ENCODE measurements at places on chromosomes 5 and 9.

DNA sequence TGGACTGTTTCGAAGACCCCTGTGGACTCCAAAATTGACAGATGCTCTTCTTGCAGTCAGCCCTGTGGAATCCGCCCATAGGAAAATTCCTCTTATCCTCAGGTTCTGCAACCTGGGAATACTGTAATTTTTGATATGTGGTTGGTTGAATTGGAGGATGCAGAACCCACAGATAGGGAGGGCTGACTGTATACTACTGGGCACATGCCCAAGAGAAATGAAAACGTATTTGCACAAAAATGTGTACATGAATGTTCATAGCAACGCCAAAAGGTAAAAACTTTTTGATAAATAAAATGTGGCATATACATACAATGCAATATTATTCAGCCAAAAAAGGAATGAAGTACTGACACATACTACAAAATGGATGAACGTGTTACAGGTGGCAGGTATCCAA, 1.9 kb upstream of the SNAPC3 start:
- DNase-seq = no peak

DNA sequence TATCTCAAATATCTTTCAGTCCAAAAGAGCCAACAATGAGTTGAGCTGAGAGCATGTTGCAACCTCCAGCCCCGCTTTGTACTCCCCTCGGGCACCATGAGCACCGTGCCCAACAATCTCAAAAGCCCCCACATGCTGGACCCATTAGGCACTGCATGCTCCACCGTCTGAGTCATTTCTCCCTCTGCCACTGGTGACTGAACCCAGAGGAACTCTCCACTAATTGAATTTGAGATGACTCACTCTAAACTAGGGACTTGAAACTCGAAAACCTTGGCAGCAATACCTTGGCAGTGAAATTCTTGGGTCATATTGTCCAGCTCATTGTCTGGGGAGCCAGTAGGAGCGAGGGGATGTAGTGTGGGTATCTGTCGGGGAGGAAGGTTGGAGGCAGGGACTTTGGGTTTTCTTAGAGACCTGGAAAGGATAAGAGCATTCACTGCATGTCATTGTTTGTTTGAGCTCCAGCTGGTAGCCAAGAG, 49.9 kb upstream of the SLIT3 start:
- no peak for DNase-seq

GRCh38 chr9:78406146-78406545, 109.2 kb downstream of the PSAT1 start:
- no peak for DNase-seq

- DNase-seq = no peak
Measured at GRCh38 chr9:97572892-97573365, 60.2 kb downstream of the TSTD2 start.

DNA sequence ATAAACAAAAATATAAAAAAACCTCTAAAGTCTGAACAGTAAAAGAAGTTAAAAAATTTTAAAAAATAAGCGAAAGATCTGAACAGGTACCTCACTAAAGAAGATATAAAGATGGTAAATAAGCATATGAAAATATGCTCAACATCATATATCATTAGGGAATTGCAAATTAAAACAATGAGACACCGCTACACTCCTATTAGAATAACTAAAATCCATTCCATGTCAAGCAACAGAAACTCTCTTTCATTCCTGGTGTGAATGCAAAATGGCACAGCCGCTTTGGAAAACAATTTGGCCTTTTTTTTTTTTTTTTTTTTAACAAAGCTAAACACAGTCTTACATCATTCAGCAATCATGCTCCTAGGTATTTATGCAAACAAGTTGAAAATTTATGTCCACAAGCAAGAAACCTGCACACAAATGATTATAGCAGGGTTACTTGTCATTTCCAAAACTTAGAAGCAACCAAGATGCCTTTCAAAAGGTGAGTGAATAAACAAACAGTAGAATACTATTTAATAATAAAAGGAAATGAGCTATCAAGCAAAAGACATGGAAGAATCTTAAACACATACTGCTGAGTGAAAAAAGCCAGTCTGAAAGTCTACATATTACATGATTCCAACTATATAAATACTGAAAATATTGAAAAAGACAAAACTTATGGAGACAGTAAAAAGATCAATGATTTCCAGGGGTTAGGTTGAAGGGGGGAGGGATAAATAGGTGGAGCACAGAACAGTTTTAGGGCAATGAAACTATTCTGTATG, 22.1 kb downstream of the ANXA1 start:
- DNase-seq = no peak

DNA sequence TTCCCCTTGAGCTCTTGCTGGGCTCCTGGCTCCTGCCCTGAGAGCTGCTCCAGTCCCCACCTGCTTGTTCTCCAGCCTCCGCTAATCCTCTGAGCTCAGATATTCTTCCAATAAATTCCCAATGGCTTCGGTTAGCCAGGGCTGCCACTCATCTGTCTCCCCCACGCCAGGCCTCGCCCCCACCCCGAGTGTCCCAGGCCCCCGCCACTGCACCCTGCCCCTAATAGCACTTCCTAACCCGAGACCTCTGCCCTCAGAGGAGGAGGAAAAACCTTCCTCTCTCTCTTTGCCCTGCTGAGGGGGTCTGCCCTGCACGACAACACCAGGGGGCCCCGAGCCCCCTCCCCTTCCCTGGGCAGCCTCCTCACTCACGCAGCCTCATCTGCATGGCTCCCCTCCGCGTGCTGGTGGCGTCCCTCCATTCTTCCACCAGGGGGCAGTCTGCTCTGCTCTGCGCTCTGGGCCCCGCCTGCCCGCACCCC, 5.4 kb upstream of the LCN15 start:
- no peak for DNase-seq

DNA sequence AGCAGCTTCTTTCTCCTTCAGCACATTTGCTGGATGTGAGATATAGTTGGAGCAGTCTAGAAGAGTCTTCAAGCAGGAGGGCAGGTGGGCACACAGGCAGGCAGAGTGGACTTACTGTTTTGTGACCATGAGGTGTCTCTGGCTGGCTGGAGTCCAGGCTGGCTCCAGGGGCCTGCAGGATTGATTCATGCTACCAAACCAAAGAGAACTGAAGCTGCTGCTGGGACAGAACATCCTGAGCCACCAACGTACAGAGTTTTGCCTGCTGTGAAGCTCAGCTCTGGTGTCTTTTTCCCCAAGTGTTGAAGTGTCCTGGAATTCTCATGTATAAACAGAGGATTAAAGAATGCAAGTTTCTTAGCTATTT, 45.7 kb downstream of the CYSTM1 start:
- no peak for DNase-seq

DNA sequence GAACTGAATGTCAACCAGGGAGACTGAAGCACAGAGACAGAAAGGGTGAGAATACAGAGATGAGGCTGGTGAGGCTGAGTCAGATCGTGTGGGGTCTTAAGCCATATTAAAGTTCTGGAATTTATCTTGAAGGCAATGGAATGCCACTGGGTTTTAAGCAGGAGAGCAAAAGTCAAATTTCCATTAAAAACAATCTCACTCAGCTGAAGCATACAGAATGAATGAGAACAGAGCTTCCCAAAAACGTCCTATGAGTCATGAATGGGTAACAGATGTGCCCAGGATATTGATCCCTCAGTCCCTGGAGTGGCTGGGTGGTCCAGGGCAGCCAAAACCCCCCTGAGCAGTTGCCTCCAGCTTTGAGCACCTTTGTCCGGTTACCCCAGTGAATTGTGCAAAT, 44.9 kb downstream of the PFDN1 start:
- no peak for DNase-seq

All from spinal cord (tissue), 10 donors.